ENCODE measurements at places on chromosomes 3 and 15.
A peak's percentile ranks its signal among the peaks of the same experiment; 100 is the strongest.

GRCh38 chr3:72924055-72924454, 36.2 kb downstream of the GXYLT2 start:
- DNase-seq: no peak

- DNase-seq: no peak
Measured at GRCh38 chr3:152499791-152500385, 231.2 kb downstream of the MBNL1 start.

- no peak for DNase-seq
Measured at GRCh38 chr15:69724333-69724732, 271.7 kb downstream of the RPLP1 start.

DNA sequence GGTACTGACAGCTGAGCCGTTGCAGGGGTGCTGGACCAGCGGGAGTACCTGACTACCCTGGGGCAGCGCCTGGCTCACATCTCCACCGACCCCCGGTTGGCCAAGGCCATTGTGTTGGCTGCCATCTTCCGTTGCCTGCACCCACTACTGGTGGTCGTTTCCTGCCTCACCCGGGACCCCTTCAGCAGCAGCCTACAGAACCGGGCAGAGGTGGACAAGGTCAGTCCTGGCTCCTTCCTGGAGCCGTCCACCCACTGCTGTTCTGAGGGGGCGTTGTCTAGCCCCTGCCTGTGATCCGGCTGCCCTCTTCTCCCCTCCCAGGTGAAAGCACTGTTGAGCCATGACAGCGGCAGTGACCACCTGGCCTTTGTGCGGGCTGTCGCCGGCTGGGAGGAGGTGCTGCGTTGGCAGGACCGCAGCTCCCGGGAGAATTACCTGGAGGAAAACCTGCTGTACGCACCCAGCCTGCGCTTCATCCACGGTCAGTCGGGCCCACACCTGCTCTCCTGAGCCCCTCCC, 45.7 kb downstream of the DHX30 start:
- DNase-seq: no peak

GRCh38 chr3:170500995-170501394, 82.3 kb downstream of the CLDN11 start:
- DNase-seq: no peak

GRCh38 chr15:63350178-63350621, 31.4 kb downstream of the CA12 start:
- DNase-seq: no peak

DNA sequence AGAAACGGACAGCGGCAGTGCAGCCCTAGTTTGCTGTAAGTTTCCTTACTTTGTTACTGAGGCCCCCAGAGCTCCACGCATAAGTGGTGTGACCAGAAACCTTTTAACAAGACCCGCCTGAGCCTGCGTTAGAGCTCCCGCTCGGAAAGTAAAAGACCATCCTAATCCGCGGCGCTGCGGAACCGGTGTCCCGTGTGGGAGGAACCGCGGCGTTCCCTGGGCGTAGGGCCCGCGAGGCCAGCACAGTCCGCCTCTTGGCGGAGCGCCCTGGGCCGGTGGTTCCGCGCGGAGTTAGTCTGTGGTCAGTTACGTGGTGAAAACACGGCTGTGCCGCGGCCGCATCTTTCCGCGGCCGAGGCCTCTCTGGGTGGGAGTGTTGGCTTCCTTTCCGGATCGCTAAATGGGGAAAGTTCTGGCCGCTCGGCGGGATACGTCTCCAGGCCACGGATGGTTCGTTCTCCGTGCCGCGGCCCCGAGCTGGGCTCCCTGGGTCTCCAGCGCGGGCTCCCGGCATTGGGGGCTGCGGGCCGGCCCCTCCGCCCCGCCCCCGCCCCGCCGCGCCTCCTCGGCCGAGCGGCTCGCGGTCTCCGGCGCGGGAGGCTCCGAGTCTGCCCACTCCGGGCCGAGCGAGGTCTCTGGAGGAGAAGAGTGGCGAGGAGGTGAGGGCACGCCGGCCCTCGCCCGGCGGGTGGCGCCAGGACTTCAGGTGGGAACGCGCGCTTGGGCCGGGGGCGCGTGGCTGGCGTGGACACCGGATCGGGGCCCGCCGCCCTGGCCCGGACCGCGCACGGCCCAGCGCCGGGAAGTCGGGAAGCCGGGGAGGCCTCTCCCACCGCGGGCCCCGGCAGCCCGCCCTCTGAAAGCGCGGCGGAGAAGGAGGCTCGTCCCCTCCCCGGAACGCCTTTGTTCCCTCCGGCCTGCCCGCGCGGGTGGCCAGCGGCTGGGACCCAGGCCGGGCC, 754 bp downstream of the B3GNT5 start:
- peak; percentile 83 for DNase-seq

- DNase-seq: no peak
Measured at GRCh38 chr15:101051291-101052030, 132.3 kb downstream of the LRRK1 start.

GRCh38 chr15:94075349-94075748, 156.0 kb upstream of the MCTP2 start:
- DNase-seq: no peak

GRCh38 chr3:7074217-7074616, 213.3 kb downstream of the GRM7 start:
- no peak for DNase-seq

DNA sequence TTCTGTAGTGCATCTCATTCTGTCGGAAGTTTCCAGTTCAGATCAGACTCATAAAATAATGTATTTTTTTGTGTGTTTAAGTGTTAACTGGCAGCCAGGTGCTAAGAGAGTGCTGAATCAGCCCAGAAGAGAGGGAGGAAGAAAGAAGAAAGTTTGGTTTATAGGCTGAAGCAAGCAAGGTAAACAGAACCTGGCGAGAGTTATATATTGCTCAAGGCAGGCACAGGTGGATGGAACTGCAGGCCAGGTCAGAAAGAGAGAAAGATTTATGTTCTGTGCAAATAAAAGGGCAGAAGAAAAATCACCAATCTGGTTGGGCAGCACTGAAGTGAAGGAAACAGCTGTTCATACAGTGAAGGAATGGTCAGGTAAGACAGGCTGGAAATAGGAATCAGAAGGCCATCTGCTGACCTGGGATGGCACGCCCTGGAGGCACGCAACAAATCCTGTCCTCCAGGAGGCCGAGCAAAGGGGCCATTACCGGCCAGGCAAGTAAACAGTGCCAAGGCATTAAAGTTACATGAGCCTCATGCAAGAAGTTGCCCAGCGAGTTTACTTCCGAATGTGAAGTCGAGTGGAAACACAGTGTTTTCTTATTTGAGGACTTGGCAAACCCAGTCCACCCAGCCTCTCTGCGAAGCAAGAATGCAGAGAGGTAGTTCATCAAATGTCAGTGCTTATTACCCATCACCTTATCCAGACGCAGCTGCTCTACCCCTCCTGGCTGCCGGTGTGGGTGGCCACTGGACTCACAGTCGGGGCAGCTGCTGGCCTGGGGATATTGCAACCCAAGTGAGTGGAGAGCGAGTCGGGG, 309.8 kb downstream of the VPS13C start:
- DNase-seq: no peak

DNA sequence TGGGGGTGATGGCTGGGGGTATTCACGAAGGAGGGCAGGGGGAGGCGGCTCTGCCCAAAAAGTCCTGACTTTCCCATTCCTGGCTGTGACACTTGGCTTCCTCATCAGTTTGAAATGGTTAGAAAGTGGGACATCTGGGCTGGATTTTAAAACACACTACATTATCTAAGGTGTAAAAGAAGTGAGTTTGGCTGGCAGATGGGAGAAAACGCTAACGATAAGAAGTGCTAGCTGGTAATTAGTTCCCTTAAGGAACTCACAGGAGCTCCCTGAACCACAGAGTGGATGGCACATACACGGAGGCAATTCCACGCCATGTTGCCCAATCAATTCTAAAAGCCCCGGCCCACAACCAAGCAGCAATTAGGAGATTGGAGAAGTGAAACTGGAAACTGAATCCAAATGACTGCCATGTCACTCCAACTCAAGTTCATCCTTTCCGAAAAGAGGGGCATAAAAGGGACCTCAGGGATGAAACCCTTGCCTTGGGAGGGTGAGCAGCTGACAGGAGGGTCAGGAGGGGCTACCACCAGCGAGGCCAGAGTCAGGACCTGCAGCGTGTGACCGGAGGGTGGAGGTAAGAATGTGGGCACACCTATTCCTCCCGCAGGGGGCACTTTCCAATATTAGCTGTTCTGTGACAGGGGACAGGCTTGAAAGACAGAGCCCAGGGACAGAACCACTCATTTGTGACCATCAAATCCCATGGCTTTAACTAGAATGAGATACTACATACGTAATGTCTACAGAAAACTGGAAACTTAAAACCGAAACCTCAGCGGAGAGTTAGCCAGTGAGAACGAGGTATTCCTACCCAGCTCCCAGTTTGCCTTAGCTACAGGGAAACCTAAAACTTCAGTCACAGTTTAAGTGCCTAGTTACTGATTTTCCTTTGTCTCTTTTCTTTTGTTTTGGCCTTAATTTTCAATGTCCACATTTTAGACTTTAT, 95.3 kb upstream of the OXTR start:
- no peak for DNase-seq

DNA sequence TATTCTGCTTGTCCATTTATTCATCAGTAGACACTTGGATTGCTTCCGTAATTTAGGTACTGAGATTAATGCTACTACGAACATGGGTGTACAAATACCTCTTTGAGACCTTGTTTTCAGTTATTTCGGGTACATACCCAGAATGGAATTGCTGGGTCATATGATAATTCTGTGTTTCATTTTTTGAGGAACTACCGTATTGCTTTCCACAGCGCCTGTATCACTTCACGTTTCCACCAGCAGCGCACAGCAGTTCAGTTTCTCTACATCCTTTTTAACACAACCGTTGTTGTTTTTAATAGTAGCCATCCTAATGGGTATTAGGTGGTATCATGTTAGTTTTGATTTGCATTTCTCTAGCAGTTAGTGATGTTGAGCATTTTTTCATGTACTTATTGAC, 9.5 kb downstream of the PAK2 start:
- no peak for DNase-seq

GRCh38 chr3:14902719-14903118, 44.7 kb upstream of the NR2C2 start:
- no peak for DNase-seq

DNA sequence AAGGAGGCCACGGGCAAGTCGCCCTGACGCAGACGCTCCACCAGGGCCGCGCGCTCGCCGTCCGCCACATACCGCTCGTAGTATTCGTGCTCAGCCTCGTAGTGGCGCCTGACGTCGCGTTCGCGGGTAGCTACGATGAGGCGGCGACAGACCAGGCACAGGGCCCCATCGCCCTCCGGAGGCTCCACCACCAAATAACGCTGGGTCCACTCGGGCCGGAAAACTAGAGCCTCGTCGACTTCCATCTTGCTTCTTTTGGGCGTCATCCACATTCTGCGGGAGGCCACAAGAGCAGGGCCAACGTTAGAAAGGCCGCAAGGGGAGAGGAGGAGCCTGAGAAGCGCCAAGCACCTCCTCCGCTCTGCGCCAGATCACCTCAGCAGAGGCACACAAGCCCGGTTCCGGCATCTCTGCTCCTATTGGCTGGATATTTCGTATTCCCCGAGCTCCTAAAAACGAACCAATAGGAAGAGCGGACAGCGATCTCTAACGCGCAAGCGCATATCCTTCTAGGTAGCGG, at the start of gene EPM2AIP1:
TSS of gene EPM2AIP1 (minus strand) at position 326 of the 520 bp plus-strand sequence. CDS start at position 272, 54 bp downstream.
- DNase-seq: peak; percentile 100

- peak; percentile 77 for DNase-seq
Measured at GRCh38 chr15:63509955-63510940, 5.9 kb downstream of the USP3 start.

DNA sequence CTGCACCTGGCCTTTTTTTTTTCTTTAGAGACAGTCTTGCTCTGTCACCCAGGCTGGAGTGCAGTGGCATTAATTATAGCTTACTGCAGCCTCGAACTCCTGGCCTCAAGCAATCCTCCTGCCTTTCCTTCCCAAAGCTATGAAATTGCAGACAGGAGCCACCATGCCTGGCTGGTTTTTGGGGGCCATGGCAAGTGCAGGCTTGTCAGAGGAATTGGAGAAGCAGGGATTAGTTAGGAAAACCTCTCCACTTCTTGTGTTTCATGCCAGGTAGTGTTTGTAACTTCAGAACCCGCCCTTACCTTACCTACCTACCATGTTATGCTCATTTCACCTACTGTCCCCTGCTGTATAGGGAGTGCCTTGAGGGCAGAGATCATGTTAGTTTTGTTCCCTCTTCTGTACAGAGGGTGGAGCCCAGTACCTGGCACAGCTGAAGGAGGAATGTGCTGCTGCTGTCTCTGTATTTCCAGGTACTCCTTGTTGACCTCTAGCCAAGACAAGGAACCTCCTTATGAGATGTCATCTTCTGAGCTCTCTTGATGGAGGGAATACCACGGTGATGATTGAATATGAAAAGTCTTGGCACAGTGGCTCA, 43.8 kb downstream of the TRAK1 start:
- DNase-seq: no peak

- DNase-seq: peak; percentile 58
Measured at GRCh38 chr15:40471105-40471807, 472 bp downstream of the CHST14 start.

All from adipocyte (in vitro differentiated cells).